ENCODE measurements at places on chromosomes 6 and 20. TPM values are rescaled to one million over a fixed set of nuclear protein-coding genes. Genes with fewer than 3 reads are reported as not detected.

DNA sequence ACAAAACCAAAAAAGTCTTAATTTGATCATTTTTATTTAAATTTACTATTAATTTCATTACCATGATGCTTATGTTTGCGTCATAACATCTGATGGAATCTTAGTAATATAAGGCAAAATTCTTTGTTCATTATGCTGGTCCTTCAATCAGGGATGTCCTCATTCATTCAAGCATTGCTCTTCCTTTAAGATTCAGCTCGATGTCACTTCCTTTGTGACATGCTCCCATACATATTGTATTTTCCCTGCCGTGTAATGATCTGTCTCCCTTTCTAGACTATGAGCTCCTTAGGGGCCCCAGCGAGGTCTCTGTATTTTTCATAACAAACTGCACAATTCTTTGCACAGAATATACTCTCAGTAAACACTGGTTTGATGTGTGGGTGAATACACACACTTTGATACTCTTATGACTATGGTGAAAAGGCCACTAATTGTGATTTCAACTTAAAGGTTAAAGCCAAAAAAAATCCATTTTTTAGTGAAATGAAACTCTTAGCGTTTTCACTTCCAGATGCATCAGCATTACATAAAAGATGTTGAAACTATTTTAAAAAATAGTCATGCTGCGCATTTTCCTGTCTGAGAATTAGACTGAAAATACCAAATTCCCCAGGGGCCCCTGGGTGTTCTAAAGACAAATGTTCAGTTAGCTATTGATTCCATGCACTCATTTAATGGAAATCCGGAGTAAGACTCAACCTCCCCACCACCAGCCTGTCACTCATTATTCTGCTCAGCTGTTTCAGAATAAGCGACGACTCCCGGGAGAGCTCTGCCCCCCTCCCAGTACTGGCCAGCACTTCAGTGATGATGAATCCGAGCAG lies 169.7 kb downstream of the ATXN1 start:
- H3K36me3 ChIP-seq, result no peaks in the 10 kb centered on the region
- H3K27me3 ChIP-seq, result no peaks in the 10 kb centered on the region
- H3K27ac ChIP-seq, result no peak overlapping the region
- H3K4me1 ChIP-seq, result no peaks in the 10 kb centered on the region
- H3K4me3 ChIP-seq, result no peak overlapping the region

DNA sequence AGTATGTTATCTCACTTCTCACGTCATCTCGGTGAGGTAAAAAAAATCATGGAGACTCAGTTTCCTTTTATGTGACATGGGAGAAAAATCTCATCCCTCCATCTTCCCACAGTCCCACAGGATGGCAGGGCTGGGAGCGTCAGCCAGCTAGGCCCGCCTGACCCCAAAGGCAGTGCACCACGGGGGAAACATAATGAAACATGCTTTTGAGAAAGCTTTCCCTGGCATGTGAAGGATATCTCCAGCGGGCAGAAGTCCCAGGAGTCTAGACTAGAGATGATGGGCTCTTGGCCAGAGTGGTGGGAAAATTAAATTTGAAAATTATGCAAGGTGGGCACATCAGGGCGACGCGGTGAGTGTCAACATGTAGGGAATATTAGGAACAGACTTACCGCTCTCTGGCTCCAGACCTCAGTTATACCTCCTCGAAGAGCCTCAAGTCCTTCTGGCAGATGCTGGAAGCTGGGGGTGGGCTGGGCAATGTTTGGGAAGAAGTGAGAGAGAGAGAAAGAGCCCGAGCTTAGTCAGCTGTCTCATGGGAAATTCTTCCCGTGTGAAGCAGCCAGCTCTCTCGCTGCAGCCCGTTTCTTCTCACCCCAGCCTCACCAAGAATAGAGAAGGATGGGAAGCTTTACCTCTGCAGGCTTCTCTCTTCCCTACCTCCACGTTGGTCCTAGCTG lies 52.3 kb downstream of the MOCS1 start:
- H3K36me3 ChIP-seq, result peaks cover 18% of the 10 kb centered on the region
- H3K4me3 ChIP-seq, result no peak overlapping the region
- no peak for DNase-seq
- H3K27ac ChIP-seq, result no peak overlapping the region
- no peaks in the 10 kb centered on the region for H3K27me3 ChIP-seq
- peaks cover 38% of the 10 kb centered on the region for H3K4me1 ChIP-seq

GRCh38 chr6:84775751-84776150 lies 11.4 kb upstream of the TBX18 start:
- peaks cover 10% of the 10 kb centered on the region for H3K4me1 ChIP-seq
- no peak overlapping the region for H3K27ac ChIP-seq
- no peak for DNase-seq
- H3K27me3 ChIP-seq, result peaks cover 18% of the 10 kb centered on the region
- H3K4me3 ChIP-seq, result no peak overlapping the region
- H3K36me3 ChIP-seq, result no peaks in the 10 kb centered on the region

GRCh38 chr6:15493437-15494168 lies 169.2 kb downstream of the DTNBP1 start:
- no peak for DNase-seq
- H3K36me3 ChIP-seq, result peaks cover 19% of the 10 kb centered on the region
- H3K27me3 ChIP-seq, result no peaks in the 10 kb centered on the region
- H3K4me1 ChIP-seq, result peaks cover 32% of the 10 kb centered on the region

GRCh38 chr20:38135651-38136420 lies 29.2 kb downstream of the TGM2 start:
- no peak overlapping the region for H3K27ac ChIP-seq
- no peaks in the 10 kb centered on the region for H3K36me3 ChIP-seq
- no peak for DNase-seq
- H3K27me3 ChIP-seq, result no peaks in the 10 kb centered on the region
- no peaks in the 10 kb centered on the region for H3K4me1 ChIP-seq

DNA sequence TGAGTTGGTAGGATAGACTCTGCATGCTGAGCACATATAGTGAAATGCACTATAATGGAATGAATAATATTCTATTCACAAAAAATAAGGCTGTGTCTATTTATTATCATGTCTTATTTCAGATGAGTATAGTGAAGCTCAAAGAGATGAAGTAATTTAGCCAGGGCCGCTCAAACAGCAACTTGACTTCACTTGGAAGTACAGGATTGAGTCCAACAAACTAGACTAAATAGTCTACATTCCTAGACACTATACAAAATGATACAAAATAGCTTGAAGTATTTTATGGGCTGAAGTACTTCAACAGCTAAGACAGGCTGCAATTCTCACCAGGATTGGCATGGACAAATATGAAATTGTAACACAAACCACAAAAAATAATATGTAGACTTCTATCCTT lies 144.5 kb upstream of the DST start:
- H3K4me3 ChIP-seq, result no peak overlapping the region
- no peaks in the 10 kb centered on the region for H3K27me3 ChIP-seq
- DNase-seq, result no peak
- peaks cover 43% of the 10 kb centered on the region for H3K4me1 ChIP-seq
- no peaks in the 10 kb centered on the region for H3K36me3 ChIP-seq

DNA sequence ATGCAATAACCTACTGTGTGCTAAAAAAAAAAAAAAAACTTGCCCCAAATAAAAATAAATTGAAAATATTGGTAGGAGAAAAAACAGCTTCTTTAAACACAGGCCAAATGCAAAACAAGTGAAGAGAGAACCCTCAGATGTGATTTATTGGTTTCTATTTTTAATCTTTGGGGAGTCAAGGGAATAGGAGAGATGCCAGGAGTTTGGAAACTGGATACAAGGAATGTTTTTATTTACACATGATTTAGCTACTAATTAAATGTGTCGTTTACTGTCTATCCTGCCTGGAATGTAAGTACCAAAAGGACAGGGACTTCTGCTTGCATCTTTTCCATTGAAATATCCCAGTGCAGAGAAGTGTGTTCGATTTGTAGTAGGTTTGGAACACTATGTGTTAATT lies 810.7 kb downstream of the MAFB start:
- no peaks in the 10 kb centered on the region for H3K27me3 ChIP-seq
- no peak for DNase-seq
- H3K36me3 ChIP-seq, result no peaks in the 10 kb centered on the region
- no peak overlapping the region for H3K27ac ChIP-seq

GRCh38 chr20:22568872-22569344 lies 15.5 kb downstream of the FOXA2 start:
- no peak overlapping the region for H3K4me3 ChIP-seq
- peaks cover 31% of the 10 kb centered on the region for H3K27me3 ChIP-seq
- no peak for DNase-seq
- H3K36me3 ChIP-seq, result no peaks in the 10 kb centered on the region
- no peaks in the 10 kb centered on the region for H3K4me1 ChIP-seq

GRCh38 chr6:34912715-34913464 lies 23.8 kb downstream of the ANKS1A start:
- DNase-seq, result no peak
- H3K27ac ChIP-seq, result no peak overlapping the region
- H3K4me1 ChIP-seq, result peaks cover 4% of the 10 kb centered on the region
- no peak overlapping the region for H3K4me3 ChIP-seq
- no peaks in the 10 kb centered on the region for H3K36me3 ChIP-seq

GRCh38 chr6:150491131-150491810 lies 108.4 kb upstream of the PLEKHG1 start:
- no peak overlapping the region for H3K4me3 ChIP-seq
- no peaks in the 10 kb centered on the region for H3K4me1 ChIP-seq
- no peak overlapping the region for H3K27ac ChIP-seq
- H3K36me3 ChIP-seq, result no peaks in the 10 kb centered on the region
- no peaks in the 10 kb centered on the region for H3K27me3 ChIP-seq

GRCh38 chr6:95279616-95280015 lies 297.7 kb upstream of the MANEA start:
- no peaks in the 10 kb centered on the region for H3K27me3 ChIP-seq
- no peak for DNase-seq
- no peaks in the 10 kb centered on the region for H3K4me1 ChIP-seq
- no peaks in the 10 kb centered on the region for H3K36me3 ChIP-seq
- no peak overlapping the region for H3K27ac ChIP-seq

- H3K4me1 ChIP-seq, result no peaks in the 10 kb centered on the region
- H3K27me3 ChIP-seq, result no peaks in the 10 kb centered on the region
- DNase-seq, result no peak
- H3K4me3 ChIP-seq, result no peak overlapping the region
- H3K36me3 ChIP-seq, result no peaks in the 10 kb centered on the region
Observed at GRCh38 chr20:6525447-6526303, 241.8 kb upstream of the BMP2 start.

The TENT5A gene
- total RNA-seq, result 2.2 TPM

The CD24 gene
- total RNA-seq, result 0.69 TPM

The KCNK5 gene
- total RNA-seq, result 0.12 TPM

The LY6G6F gene
- not detected for total RNA-seq

The NHLRC1 gene
- total RNA-seq, result 2.2 TPM

The KIF25 gene
- total RNA-seq, result not detected

The LST1 gene
- 3.3 TPM for total RNA-seq

The MROH8 gene
- 5.2 TPM for total RNA-seq
